ENCODE measurements at places on chromosomes 16 and 17. TPM values are rescaled to one million over a fixed set of nuclear protein-coding genes. Genes with fewer than 3 reads are reported as not detected.

- H3K27ac ChIP-seq = no peak overlapping the region
- peaks cover 33% of the 10 kb centered on the region for H3K4me1 ChIP-seq
- no peaks in the 10 kb centered on the region for H3K27me3 ChIP-seq
- no peak for DNase-seq
These were observed 4.2 kb downstream of the CORO6 start for GRCh38 chr17:29618272-29619065.

GRCh38 chr16:31202414-31203375 lies at the start of gene PYCARD:
PYCARD (minus strand) TSS chr16:31202760; CDS start chr16:31202690, 70 bp downstream.
- H3K4me1 ChIP-seq = peaks cover 4% of the 10 kb centered on the region
- peak within 1 kb of the TSS; percentile 26 for H3K4me3 ChIP-seq
- no peak within 1 kb of the TSS for H3K27ac ChIP-seq
- peak; percentile 36 for DNase-seq
- no peaks in the 10 kb centered on the region for H3K36me3 ChIP-seq
- peaks cover 6% of the 10 kb centered on the region for H3K27me3 ChIP-seq

DNA sequence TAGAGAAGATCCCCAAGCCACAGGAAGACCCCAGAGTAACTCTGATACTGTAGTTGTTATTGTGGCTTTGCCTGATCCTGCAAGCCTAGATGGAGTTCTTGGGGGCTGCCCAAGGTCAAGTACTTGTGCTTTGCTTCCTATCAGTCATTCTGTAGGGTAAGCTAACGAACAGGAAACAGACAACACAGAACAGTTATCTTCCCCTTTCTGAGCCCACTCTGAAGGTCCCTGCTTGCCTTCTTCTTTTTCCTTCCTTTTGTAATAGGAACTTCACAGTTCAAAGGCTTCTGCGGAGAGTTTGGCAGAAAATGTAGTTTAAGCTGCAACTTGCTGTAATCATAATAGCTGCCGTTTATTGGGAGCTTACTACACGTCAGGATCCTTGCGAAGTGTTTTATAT lies 494.1 kb upstream of the ERCC4 start:
- H3K27ac ChIP-seq = no peak overlapping the region
- H3K36me3 ChIP-seq = no peaks in the 10 kb centered on the region
- H3K27me3 ChIP-seq = no peaks in the 10 kb centered on the region
- no peak overlapping the region for H3K4me3 ChIP-seq
- no peak for DNase-seq
- no peaks in the 10 kb centered on the region for H3K4me1 ChIP-seq

DNA sequence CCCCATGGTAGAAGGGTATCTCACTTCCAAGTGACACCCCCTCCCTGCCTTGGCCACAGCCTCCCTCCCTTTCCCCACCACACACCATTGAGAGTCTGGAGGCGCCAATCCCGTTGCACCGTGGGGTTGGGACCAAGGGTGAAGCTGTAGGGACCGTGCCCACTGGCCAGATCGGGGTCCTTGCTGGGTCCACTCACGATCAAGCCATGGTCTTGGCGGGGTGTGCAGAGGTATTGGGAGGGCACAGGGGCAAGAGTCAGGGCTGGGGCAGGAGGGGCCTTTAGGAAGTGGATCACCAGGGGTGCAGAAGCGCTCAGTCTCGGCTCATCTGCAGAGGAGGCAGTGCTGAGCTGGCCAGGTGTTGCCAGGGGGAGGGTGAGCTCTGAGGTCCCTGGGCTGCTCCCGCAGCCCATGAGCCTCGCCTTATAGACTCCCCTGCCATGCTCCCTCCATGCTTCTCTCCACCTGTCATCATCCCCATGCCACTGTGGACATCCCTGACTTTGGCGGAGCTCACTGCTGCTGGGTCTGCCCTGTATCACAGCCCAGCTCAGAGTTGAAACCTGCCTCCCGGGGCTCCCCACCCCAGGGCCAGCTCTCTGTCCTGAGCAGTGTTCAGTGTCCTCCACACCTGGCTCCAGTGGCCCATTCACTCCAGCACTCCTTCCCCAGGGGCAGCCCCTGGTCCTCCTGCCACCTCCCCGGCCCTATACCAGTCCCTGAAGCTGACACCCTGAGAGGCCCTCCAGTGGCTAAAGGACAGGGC lies 8.3 kb downstream of the CDH16 start:
- DNase-seq = no peak
- H3K27me3 ChIP-seq = no peaks in the 10 kb centered on the region
- no peaks in the 10 kb centered on the region for H3K36me3 ChIP-seq
- no peak overlapping the region for H3K4me3 ChIP-seq

DNA sequence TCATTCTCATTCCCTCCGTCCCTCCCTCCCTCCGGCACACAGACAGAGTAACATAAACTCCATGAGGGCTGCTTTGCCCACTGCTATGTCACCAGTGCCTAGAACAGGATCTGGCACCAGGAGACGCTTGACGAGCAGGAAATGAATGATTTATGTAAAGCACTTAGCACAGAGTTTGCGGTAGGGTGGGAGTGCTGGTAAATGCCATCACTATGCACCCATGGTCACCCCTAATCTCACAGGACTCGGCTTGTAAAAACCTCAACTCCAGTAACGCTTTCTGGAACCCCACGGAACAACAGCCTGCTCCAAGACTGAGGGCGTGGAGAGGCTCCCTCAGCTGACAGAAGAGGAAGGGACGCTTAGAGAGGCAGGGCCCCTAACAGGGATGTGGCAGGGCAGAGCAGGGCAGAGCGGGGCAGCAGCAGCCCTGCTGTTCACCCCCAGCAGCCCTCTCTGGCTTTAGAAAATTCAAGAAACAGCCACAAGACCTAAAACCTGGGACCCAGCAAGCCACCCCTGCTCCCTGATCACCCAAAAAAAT lies 156.9 kb downstream of the C16orf78 start:
- H3K4me3 ChIP-seq = no peak overlapping the region
- no peaks in the 10 kb centered on the region for H3K4me1 ChIP-seq
- no peaks in the 10 kb centered on the region for H3K27me3 ChIP-seq
- DNase-seq = no peak
- no peaks in the 10 kb centered on the region for H3K36me3 ChIP-seq

DNA sequence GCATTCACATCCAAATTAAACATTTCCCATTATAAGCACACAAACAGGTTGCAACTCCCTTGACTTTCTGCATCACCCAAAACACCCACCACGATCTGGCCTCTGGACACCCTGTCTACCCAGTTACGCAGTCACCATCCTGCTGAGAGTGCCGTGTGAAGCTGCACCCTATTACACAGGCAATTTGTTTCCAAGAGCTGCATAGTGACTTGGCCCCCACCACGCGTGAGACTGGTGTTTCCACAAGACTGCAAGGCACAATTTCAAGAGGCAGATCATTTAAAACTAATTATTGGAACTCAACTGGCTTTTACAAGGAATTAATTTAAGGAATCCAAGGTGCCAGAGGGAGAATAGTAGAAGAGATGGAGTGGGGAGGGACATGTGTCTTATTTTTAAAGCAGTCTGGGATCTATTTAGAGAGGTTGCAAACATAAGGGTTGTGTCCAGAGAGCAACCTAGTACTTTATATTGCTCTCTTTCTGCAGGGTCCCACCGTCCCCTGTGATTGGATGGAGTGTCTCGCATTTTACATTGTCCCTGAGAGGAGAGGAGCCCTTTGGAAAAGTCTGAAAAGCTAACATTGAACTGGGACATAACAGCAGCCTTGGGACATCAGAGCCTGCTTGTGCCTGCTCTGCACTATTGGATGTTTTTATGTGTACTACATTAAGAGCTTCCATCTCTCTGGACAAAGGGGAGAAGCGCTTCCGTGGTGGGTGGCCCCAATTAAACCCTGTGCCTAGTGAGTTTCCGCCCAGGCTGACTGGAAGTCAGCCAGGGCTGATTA lies 8.7 kb upstream of the ADAMTS18 start:
- no peak for DNase-seq
- H3K4me3 ChIP-seq = no peak overlapping the region
- H3K4me1 ChIP-seq = peaks cover 7% of the 10 kb centered on the region
- H3K27ac ChIP-seq = no peak overlapping the region

GRCh38 chr16:84941921-84942320 lies 69.4 kb downstream of the ZDHHC7 start:
- no peak for DNase-seq
- no peaks in the 10 kb centered on the region for H3K36me3 ChIP-seq
- peaks cover 4% of the 10 kb centered on the region for H3K4me1 ChIP-seq
- H3K27ac ChIP-seq = no peak overlapping the region
- H3K27me3 ChIP-seq = no peaks in the 10 kb centered on the region
- H3K4me3 ChIP-seq = no peak overlapping the region

- no peaks in the 10 kb centered on the region for H3K4me1 ChIP-seq
- no peak for DNase-seq
These were observed 5.1 kb upstream of the NPTX1 start for GRCh38 chr17:80481284-80482057.

DNA sequence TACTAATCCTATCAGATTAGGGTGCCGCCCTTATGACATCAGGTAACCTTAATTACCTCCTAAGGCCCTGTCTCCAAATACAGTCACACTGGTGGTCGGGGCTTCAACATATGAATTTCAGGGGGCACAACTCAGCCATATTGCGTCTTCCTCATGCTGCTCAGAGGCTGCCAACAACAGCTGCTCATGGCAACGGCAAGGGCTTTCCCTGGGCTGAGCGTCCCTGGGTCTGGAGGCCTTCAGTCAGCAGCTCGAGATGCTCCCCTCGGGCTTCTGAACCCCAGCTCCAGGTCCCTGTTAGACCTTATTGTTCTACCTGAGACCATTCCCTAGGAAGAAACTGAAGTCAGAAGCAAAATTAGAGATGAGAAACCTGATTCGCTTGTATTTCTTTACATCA lies 157.2 kb downstream of the TMEM132E start:
- no peaks in the 10 kb centered on the region for H3K36me3 ChIP-seq
- no peaks in the 10 kb centered on the region for H3K4me1 ChIP-seq
- no peaks in the 10 kb centered on the region for H3K27me3 ChIP-seq
- no peak overlapping the region for H3K27ac ChIP-seq
- DNase-seq = no peak
- H3K4me3 ChIP-seq = no peak overlapping the region

GRCh38 chr16:70752426-70752825 lies 48.5 kb downstream of the VAC14 start:
- H3K27ac ChIP-seq = no peak overlapping the region
- H3K4me1 ChIP-seq = peaks cover 16% of the 10 kb centered on the region
- no peaks in the 10 kb centered on the region for H3K36me3 ChIP-seq
- no peak for DNase-seq
- H3K27me3 ChIP-seq = no peaks in the 10 kb centered on the region

GRCh38 chr17:77011173-77012011 lies 129.4 kb upstream of the SEC14L1 start:
- peak; percentile 53 for DNase-seq
- H3K36me3 ChIP-seq = no peaks in the 10 kb centered on the region
- H3K27me3 ChIP-seq = peaks cover 6% of the 10 kb centered on the region

DNA sequence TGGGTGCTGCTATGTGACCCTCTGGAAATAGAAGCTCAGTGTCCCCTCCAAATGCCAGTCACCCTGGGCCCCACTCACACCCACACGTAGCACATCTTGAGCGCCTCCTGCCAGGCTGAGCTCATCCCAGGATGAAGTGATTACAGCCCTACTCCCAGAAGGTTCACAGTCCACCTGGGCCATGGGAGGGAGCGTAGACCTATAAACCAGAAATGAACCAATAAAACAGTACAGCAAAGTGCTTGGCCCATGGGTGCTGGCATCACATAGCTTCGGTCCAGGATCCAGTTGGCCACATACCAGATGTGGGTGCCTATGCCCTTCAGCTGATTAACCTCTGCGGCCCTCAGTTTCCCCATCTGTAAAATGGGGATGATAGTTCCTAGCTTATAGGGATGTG lies 2.2 kb upstream of the BICDL2 start:
- no peak overlapping the region for H3K27ac ChIP-seq
- H3K27me3 ChIP-seq = peaks cover 42% of the 10 kb centered on the region
- no peak overlapping the region for H3K4me3 ChIP-seq
- no peaks in the 10 kb centered on the region for H3K4me1 ChIP-seq

DNA sequence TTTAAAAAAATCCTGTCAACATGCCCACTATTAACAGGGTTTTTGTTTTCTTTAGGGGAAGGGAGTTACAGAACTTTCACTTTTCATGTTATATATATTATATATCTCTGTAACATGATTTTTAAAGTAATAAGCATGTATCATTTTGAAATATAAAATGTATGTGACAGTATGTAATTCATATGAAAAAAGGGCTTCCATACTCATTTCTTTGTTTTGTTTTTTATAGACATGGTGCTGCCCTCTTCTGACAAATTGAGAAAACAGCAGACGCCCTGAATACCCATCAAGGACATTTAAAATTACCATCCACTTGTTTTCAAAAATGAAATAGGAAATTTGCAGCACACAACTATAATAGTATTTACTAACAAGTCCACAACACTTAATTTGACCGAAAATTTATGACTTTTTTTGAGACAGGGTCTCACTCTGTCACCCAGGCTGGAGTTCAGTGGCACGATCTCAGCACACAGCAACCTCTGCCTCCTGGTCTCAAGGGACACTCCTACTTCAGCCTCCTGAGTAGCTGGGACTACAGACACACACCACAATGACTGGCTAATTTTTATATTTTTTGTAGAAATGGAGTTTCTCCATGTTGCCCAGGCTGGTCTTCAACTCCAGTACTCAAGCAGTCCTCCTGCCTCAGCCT lies 30.4 kb downstream of the CFDP1 start:
- H3K36me3 ChIP-seq = peaks cover 3% of the 10 kb centered on the region
- H3K4me1 ChIP-seq = peaks cover 13% of the 10 kb centered on the region
- no peak overlapping the region for H3K4me3 ChIP-seq
- DNase-seq = peak; percentile 74
- H3K27me3 ChIP-seq = no peaks in the 10 kb centered on the region

DNA sequence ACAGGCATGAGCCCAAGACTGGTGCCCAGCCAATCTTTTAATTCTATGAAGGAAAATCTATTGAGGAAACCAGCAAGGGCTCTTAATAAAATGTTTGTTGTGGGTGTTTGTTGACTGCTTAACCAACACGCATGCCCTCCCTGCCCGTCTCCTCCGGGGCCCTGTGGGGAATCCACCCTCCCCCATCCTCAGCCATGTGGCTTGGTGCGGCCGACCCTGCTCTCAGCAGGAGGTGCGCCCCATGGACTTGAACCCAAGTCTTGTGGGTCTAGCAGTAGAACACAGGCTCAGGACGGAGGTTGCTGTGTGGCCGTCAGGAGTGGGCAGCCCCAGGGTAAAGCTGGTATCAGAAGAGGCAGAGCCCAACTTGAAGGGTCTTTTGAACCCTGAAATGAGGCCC lies 45.1 kb upstream of the MLYCD start:
- no peak overlapping the region for H3K4me3 ChIP-seq
- H3K4me1 ChIP-seq = no peaks in the 10 kb centered on the region
- peaks cover 1% of the 10 kb centered on the region for H3K27me3 ChIP-seq

GRCh38 chr17:3032258-3033247 lies 30.9 kb downstream of the OR1D5 start:
- peaks cover 16% of the 10 kb centered on the region for H3K4me1 ChIP-seq
- no peaks in the 10 kb centered on the region for H3K36me3 ChIP-seq
- DNase-seq = no peak
- H3K4me3 ChIP-seq = no peak overlapping the region
- no peak overlapping the region for H3K27ac ChIP-seq
- peaks cover 7% of the 10 kb centered on the region for H3K27me3 ChIP-seq

The GTF3C1 gene
- total RNA-seq = 86.1 TPM

The CD300LF gene
- total RNA-seq = not detected

The MCRIP2 gene
- total RNA-seq = 12.9 TPM
